ENCODE measurements at places on chromosomes 3 and 15.

DNA sequence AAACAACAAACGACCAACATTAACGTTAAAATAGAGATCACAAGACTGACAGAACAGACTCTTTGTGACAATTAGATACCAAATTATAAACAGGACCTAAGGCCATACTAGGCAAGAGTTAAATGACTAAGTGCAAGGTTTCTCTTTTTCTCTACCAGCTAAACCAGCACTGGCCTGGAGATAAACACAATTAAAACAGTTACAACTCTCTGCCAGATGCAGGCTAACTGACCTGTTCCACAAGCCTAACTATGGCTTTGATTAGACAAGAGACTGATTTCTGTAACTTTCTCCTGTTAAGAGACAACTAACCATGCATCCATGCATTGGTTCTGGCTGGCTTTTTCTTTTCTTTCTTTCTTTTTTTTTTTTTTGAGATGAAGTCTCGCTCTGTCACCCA is 1.6 kb upstream of the ARL8B start:
- DNase-seq: no peak

- no peak for DNase-seq
These were observed 784.6 kb upstream of the ALCAM start for GRCh38 chr3:104582092-104582491.

GRCh38 chr3:150546226-150547044 is at the start of the genes EIF2A and SERP1:
EIF2A (plus strand) TSS chr3:150546787; CDS start chr3:150546803, 16 bp downstream.
SERP1 (minus strand) TSS chr3:150546496; CDS start chr3:150546135, 361 bp downstream.
- DNase-seq: peak; percentile 99

DNA sequence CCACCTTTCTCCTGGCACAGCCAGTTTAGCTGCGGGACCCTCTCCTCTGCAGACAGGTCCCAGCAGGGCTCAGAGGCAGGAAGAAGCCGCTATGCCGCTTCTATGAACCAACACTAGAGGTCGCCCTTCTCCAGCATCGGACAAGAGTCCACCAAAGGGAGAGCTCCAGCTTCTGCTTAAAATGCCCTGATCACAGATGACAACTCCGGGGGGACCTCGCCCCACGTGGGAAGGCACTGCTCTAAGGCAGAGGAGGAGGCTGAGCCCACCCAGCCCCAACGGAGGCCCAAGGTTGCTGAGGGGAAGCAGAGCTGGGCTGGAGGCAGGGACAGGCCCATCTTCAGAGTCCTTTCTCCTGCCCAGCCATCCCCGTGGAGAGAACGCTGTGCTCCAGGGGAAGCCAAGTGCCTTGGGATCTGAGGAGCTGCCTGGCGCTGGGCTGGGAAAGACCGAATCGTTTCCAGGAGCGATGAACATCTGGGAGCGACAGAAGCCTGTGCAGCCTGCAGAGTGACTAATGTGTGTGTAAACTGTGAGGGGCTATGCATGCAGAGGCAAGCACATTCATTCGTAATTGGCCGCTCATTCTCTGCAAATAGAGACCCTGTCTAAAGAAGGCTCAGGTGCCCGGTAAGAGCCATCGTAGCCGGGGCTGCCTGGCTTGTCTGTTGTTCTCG is 43.5 kb upstream of the BDH1 start:
- DNase-seq: peak; percentile 25

GRCh38 chr3:184423561-184423960 is 43.7 kb downstream of the CHRD start:
- DNase-seq: no peak

GRCh38 chr3:15541371-15541770 is 19.9 kb upstream of the COLQ start:
- no peak for DNase-seq

GRCh38 chr15:80467311-80467714 is 63.1 kb downstream of the ARNT2 start:
- no peak for DNase-seq

DNA sequence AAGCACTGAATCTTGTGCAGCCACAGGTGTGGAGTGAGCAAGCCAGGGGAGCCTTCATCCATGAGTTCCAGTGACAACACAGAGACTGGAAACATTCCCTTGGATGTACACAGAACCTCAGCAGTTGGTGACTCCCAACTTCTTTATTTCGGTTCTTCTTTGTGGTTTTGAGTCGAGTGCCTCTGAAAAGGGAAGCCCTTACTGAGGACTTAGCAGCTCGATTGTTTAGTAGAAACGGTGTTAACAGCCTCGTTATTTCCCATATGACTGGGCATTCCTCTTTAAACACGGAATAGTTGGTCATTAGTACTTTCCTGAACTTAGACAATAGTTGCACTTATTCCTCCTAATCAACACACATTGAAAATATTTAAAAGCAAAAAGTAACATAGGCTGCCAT is 7.7 kb downstream of the SLCO3A1 start:
- no peak for DNase-seq

GRCh38 chr3:12370758-12371157 is 81.9 kb downstream of the PPARG start:
- DNase-seq: no peak

DNA sequence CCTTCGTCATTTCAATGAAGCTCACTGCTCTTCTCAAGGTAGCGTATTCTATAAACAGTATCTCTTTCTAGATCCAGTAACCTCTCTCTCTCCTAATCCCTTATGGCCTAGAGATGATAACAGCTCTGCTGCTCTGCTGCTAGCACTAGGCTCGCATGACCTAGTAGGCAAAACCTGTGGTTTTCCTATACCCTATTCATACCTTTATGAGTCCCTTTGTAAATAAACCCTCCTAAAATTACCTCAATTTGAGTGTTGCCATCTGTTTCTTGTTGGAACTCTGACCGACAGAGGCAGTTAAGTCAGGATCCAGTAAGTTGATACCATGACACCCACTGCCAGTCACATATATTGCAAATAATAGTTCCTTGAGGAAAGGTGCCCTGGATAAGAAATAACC is 7.3 kb downstream of the CCDC14 start:
- DNase-seq: no peak

- DNase-seq: no peak
These were observed 416.8 kb upstream of the NAALADL2 start for GRCh38 chr3:174442302-174442682.

DNA sequence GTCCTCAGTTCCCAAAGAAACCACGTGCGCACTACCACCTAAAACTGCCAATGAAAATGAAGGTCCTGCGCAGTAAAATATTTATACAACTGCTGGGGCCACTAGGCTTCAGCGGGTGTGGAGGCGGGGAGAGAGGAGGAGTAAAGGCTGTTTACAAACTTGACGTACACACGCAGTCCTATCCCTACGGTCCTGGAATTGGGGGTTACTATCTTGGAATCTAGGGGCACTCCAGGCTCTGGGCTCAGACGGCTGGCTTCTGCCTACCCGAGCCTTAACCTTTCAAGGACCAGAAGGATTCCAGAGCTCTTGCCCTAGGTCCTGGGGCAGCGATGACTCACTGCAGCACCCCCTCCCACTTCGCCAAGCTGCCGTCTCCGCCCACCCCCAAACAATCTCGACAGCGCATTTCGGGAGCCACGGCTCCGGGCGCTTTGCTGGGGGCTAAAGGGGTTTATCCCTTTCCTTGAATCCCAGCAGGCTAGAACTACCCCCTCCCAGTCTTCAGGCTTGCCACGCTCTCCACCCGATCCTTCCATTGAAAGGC is 3.0 kb downstream of the ADAMTS9 start:
- no peak for DNase-seq

- no peak for DNase-seq
These were observed 86.9 kb upstream of the MEX3B start for GRCh38 chr15:82132742-82133141.

DNA sequence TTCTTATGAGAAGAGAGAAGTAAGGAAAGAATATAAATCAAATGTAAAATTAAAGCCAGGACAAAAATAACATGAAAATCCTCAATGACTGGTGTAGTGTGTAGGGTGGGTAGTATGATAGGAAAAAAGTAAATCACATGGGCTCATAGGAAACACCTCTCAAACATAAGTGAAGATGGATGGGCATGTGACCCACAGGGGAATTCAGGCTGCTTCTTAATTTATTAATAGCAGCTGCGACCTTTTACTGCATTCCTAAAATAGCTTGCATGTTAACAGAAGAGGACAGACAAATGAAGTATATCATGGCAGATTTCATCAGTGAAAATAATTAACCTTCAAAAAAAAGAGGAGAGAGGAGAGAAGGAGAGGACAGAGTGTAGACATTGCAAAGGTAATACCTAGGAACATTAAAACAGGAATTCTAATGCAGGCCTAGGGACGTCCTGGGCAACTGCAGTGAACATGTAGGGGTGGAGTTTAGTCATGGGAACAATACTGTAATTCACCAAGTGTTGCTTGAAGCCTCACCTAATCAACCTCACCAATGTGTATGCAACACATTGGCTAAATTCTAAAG is 132.9 kb downstream of the KCNMB2 start:
- no peak for DNase-seq

DNA sequence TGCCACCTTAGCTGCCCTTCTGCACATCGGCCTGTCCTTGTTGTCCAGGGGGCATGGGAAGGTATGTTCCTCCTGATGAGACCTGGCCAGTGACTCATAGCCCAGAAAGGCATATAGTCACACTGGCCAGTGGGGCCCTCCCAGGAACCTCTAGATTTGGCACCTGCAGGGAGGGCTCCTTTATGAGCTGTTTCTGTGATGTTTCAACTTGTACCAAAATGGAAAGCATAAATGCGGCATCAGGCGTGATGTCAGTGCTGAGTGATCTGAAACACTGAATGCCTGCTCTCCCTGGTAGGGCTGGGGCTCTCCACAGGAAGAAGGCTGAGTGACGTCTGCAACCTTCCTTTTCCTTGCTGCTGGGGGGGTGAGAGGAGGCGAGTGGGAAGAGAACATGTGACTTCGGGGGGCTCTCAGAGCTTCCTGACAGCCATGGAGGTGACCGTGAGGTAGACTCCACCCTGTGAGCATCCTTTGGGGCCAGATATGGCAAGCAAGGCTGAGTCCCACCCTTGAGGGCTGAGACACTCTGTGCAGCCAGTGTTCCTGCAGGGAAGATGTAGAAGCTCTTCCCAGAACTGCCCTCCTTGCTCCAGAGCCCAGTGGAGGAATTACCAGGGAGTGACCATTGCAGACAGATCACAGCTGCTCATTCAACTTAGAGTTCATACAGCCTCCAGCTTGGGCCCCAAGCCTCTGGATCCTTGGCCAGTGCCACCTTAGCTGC is 37.1 kb upstream of the APEH start:
- DNase-seq: no peak

DNA sequence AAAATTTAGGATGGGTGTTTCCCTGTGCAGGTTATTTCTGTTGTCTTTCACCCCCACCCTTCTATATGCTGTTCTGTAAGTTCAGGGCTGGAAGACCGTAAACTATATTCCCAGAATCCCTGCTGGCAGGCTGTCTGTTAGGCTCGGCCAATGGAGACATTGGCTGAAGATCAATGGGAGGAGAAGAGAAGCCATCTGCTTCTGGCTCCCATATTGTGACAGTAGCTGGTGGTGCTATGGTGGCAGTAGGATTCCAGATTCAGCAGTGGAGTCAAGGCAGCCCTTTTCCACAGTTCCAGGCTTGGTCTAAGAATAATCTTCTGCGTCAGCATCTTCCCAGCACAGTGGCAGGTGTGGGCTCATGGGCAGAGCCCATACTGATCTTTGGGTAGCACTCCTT is 226.6 kb downstream of the ABHD5 start:
- no peak for DNase-seq

GRCh38 chr3:114510201-114510600 is 216.4 kb downstream of the TIGIT start:
- DNase-seq: no peak

- DNase-seq: no peak
These were observed 195.2 kb upstream of the MME start for GRCh38 chr3:154884952-154885351.

DNA sequence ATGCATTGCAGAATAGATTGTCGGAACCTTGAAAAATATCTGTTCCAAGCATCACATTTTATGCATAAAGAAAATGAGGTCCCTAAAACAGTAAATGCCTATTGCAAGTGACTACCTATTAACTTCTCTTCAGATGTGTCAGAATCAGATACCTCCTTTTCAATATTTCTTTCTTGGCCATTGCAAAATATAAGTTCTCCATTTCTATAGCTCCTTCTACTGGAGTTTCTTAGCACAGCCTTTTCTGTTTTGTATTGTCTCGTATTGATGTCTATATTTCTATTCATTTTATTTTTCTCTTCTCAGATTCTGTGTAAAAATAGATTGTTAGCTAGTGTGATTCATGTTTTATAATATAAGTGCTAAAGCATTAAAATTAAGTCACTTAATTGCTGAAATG is 63.4 kb downstream of the PPARG start:
- no peak for DNase-seq

- no peak for DNase-seq
These were observed 24.8 kb downstream of the GABRA5 start for GRCh38 chr15:26891448-26892181.

GRCh38 chr15:101185770-101186169 is 66.1 kb downstream of the CHSY1 start:
- no peak for DNase-seq

GRCh38 chr15:74845581-74845980 is 2.6 kb upstream of the ULK3 start:
- DNase-seq: no peak

GRCh38 chr3:177778633-177779032 is 581.4 kb upstream of the TBL1XR1 start:
- no peak for DNase-seq

DNA sequence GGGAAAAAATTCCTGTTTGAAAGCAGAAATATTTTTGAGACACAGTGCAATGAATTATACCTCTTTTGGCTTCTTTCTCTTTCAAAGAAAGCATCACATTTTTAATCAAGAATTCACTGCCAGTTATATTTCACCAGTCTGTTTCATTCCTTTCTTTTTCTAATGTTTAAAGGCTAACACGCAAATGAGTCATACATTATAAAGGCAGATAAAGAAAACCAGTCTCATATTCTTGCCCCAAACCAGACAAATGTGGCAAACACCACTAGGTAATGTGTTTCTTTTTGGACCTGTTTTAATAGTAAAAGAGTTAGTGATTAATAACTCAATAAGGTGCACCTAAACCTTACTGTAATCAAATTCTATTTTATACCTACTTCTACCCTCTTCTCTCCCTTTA is 83.8 kb downstream of the PLOD2 start:
- no peak for DNase-seq

DNA sequence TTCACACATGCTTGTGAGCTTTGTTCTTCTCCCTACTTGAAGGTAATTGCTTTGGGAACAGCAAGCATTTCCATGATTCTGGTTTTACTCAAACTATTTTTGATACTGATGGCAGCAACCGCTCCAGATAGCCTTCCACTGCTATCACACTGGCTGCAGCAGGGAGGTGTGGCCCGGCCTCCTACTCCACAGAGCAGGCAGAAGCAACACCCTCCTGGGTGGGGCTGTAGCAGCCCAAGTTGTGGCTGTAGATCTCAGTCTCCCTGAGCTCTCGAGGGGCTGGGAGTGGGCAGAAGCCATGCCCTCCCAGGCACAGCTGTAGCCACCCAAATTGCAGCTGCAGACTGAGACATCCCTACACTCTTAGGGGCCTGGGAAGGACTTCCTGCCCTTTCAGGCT is 878.8 kb upstream of the GBE1 start:
- DNase-seq: no peak

- no peak for DNase-seq
These were observed 135.6 kb downstream of the ALCAM start for GRCh38 chr3:105502333-105502732.

DNA sequence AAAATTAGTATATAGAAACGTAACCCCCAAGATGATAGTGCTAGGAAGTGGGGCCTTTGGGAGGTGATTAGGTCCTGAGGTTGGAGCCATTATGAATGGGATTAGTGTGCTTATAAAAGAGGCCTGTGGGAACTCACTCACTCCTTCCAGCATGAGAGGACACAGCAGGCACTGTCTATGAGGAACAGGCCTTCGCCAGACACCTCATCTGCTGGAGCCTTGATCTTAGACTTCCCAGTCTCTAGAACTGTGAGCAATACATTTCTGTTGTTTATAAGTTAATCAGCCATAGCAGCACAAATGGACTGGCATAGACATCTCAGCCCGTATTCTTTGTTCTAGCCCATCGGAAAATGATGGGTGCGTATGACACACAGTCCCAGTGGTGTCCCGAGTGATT is 152.3 kb downstream of the GABRG3 start:
- no peak for DNase-seq

Data from stimulated activated CD8-positive, alpha-beta memory T cell treated with anti-CD3 and anti-CD28 coated beads, Interleukin-15, amount 100 ng/mL, for 4 hours (primary cell).